ENCODE measurements at places on chromosomes 7 and 10. TPM values are rescaled to one million over a fixed set of nuclear protein-coding genes. Genes with fewer than 3 reads are reported as not detected.
A peak's percentile ranks its signal among the peaks of the same experiment; 100 is the strongest.

- no peak for DNase-seq
Measured at GRCh38 chr7:131210618-131211017, 117.1 kb upstream of the MKLN1 start.

GRCh38 chr7:373818-374705 lies 84.1 kb downstream of the FOXL3 start:
- DNase-seq = no peak

- DNase-seq = no peak
Measured at GRCh38 chr10:24133835-24134234, 75.1 kb upstream of the KIAA1217 start.

GRCh38 chr10:6052247-6053221 lies 9.6 kb downstream of the IL2RA start:
- DNase-seq = peak; percentile 59

GRCh38 chr7:71239586-71240268 lies 107.8 kb downstream of the GALNT17 start:
- no peak for DNase-seq

GRCh38 chr10:1208366-1209311 lies 152.5 kb downstream of the WDR37 start:
- peak; percentile 80 for DNase-seq

DNA sequence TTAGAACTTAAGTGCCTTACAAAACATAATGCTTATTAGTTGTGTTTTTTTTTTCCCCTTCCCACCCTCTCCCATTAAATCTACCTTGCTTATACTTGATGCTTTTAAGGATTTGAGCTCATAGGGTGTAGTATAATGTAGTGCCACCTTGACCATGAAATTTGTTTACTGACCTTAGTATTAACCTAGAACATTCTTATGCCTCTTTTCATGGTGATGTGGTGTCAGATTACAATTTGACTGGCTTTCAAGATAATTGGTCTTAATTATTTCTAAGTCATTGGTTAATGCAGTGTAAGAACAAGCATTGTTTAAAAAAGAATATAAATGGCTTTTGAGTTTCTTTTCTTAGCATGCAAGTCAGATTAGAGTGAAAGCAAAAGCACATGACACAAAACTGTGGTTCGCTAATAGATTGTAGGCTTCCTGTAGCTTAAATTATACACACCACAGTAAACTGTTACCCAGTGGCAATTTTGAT lies 61.8 kb downstream of the ADD3 start:
- no peak for DNase-seq

DNA sequence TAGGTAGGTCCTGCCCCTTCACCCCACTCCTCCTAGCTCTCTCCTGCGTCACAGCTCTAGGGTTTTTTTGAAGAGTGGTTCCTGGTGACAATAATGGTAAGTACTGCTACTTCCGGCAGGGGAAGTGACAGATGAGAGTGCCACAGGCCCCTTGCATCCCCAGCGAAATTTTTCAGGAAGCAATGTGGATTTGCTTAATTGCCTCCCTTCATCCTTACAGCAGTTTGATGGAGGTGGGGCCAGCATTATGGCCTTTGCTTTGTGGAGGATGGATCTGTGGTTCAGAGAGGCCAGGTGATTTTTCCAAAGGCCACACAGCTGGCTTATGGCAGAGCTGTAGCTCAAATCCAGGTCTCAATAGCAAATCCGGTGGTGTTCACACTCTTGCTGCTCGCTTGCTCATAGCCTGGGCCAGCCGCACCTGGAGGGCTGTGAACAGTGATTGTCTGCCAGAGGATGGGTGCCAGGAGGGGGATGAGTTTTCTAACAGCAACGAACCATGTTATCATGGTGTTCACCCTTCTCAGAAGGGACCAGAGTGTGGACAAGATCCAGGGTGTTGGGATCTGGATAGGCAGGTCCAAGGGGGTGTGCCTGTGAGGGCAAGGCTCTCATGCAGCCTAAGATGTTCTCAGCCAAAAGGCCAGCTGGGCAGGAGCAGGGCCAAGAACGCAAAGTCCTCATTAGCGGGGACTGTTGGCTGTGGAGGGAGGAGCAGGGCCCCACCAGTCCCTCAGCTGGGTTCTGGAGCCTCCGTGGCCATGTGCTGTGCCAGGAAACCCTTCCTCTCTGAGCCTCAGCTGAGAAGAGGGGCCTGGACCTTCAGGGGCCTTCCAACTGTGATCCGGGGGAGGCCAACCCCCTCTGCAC lies 89.0 kb downstream of the EMX2 start:
- peak; percentile 76 for DNase-seq

DNA sequence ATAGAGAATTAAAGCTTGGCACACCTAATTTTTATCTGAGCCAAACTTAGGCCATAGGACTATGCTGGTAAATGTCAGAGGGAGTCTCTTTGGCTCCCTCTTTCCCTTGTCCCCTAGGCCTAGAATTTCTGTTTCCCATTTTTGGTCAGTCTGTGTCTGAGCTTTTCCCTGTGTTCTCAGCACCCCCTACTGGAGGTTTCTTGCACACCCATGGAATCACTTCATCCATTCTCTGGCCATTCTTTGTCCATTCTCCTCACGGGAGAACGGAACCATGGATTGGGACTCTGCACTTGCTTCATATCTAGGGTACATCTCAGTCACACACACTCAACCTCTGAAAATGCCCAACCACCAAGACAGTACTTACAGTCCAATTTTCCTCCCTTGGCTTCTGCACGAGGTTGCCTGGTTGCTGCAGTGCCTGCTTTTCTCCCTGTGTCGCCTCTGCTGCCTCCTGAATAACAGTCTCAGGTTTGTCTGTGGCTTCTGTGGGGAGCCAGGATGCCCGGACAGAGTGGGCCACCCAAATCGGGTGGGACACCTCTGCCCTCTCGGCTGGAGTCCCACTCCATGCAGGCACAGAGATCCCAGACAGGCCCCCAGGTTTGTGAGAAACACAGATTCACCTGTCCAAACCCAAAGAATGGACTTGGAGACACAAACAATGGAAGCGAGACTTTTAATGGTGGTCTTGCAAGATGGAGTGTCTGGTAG lies 35.1 kb upstream of the DNAH11 start:
- DNase-seq = no peak

GRCh38 chr7:70419526-70420380 lies 712.2 kb upstream of the GALNT17 start:
- DNase-seq = no peak

DNA sequence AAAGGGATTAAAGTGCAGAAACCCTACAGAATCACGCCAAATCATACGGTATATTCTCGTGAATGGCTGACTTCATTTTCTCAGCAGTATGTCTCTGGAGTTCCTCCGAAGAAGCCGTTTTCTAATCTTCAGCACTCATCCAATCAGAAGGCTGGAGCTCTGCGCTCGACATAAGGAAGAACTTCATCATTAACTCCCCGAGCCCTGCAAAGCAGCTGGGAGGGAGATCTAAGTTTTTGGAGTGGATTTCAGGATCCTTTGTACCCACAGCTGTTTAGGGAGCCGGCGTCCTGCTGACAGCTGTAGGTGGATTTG lies 40.7 kb upstream of the SDK1 start:
- DNase-seq = no peak

GRCh38 chr10:113979409-113979808 lies 64.3 kb upstream of the ADRB1 start:
- DNase-seq = no peak

GRCh38 chr7:50667338-50667737 lies 102.1 kb upstream of the DDC start:
- DNase-seq = no peak

- peak; percentile 68 for DNase-seq
Measured at GRCh38 chr10:80544316-80544953, 6.7 kb downstream of the SH2D4B start.

- DNase-seq = no peak
Measured at GRCh38 chr7:55127622-55128081, 108.8 kb downstream of the EGFR start.

DNA sequence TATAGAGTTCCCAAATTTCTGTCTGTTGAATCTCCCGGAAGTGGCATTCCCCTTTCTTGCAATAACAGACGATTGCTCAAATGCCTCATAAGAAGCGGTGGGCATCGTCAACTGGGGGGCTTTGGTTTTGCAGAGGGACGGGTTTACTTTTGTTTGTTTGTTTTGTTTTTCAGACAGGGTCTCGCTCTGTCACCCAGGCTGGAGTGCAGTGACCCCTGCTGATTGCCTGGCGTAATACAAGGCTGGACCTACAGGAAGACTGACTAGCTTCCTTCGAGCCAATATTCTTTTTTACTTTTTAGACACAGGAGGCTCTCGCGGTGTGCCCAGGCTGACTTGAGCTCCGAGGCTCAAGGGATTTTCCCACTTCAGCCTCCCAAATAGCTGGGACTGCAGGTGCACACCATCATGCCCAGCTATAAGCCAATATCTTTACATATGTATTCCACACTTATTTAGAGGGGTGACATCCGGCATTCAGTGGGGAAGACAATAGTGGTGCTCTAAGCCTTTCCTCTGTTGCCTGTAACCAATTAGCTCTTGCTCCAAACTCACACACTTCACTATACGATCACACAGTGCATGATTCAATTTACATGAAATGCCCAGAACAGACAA lies 58.1 kb downstream of the FHIP2A start:
- no peak for DNase-seq

The PRPS1L1 gene
- not detected for total RNA-seq

The LIPA gene
- total RNA-seq = 42.2 TPM

The STEAP1B gene
- total RNA-seq = 1.3 TPM

The PTF1A gene
- total RNA-seq = not detected

The CCL26 gene
- total RNA-seq = not detected

The NXPH1 gene
- total RNA-seq = not detected

The HOXA11 gene
- total RNA-seq = not detected

Measured in osteocyte (in vitro differentiated cells).